ENCODE measurements at places on chromosomes 7 and 10.

- no peak for DNase-seq
These were observed 20.6 kb downstream of the PITRM1 start for GRCh38 chr10:3151889-3152565.

GRCh38 chr7:112089551-112089950 is 116.6 kb downstream of the DOCK4 start:
- DNase-seq, result no peak

- DNase-seq, result no peak
These were observed 104.7 kb upstream of the CHST15 start for GRCh38 chr10:124198125-124198501.

DNA sequence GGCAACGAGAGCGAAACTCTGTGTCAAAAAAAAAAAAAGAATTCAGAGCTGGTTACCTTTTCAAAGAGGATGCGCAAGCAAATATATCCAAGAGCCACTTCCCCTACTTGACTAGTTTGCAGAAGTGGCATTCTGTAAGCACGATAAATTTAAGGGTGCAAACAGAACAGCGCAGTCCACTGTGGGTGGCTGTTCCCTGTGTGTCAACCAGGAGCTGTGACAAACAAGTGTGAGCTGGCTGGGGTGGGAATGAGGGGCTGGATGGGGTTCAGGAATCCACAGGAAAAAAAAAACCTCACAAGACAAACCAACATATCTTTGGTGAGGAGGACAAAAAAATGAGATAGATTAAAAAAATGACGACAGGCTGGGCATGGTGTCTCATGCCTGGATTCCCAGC is 15.9 kb downstream of the GUSB start:
- no peak for DNase-seq

GRCh38 chr7:69893906-69894305 is 295.6 kb downstream of the AUTS2 start:
- DNase-seq, result no peak

GRCh38 chr10:93701866-93702209 is 554 bp downstream of the FRA10AC1 start:
- no peak for DNase-seq

DNA sequence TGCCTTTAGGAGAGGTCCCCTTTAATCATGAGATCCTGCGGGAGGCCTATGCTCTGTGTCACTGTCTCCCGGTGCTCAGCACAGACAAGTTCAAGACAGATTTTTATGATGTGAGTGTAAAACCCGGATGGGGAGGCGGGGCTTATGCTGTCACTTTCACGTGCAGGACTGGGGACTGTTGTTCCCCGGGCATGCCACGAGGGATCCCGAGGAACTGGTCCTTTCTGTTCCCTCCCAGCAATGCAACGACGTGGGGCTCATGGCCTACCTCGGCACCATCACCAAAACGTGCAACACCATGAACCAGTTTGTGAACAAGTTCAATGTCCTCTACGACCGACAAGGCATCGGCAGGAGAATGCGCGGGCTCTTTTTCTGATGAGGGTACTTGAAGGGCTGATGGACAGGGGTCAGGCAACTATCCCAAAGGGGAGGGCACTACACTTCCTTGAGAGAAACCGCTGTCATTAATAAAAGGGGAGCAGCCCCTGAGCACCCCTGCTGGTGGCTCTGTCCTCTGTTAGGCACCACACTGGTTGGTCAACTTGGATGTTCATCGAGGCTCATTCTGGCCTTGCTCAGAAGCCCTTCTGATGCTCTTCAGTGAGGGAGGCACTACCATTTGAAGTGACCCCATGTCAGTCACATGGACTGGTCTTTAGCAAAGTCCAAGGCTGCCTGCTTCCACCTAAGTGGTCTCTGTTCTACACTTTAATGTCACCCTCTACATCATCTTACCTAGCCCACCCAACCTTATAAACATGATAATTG is 2.8 kb downstream of the COPS6 start:
- DNase-seq, result no peak

DNA sequence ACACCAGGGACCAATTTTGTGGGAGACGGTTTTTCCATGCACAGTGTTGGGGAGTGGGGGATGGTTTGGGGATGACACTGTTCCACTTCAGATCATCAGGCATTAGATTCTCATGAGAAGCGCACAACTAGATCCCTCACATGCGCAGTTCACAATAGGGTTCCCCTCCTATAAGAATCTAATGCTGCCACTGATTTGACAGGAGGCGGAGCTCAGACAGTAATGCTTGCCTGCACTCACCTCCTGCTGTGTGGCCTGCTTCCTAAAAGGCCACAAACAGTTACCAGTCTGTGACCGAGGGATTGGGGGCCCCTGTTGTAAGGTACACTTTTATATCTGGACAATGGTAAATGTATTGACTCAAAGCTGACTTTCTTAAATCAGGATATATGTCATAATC is 45.6 kb upstream of the TRIL start:
- DNase-seq, result no peak

DNA sequence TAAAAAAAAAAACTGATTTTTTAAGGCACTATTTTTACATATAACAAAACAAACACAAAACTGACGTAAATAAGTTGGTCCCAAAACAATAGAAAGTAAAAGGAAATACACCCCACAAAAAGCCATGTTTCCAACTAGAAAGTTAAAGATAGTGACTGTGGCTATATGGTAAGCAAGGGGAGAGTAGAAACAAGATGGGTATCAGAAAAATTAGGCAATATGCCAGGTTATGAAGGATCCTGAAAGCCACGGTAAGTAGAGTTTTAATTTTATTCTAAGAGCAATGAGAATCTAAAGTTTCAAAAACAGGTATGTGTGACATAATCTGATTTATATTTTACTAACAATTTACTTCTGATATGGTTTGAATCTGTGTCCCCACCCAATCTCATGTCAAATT is 61.5 kb downstream of the BRAF start:
- no peak for DNase-seq

GRCh38 chr7:22204312-22204711 is 152.6 kb downstream of the RAPGEF5 start:
- DNase-seq, result no peak

- DNase-seq, result no peak
These were observed 127.7 kb downstream of the DYNC1I1 start for GRCh38 chr7:95899919-95900513.

GRCh38 chr10:127094984-127095383 is 101.4 kb downstream of the INSYN2A start:
- no peak for DNase-seq

GRCh38 chr10:60029475-60029874 is 123.1 kb upstream of the CCDC6 start:
- no peak for DNase-seq

GRCh38 chr10:105797234-105797890 is 1156.3 kb downstream of the SORCS3 start:
- peak; percentile 10 for DNase-seq

- no peak for DNase-seq
These were observed 343.3 kb downstream of the FRMD4A start for GRCh38 chr10:13987446-13987845.

GRCh38 chr7:137985253-137985896 is 16.5 kb downstream of the CREB3L2 start:
- DNase-seq, result no peak

DNA sequence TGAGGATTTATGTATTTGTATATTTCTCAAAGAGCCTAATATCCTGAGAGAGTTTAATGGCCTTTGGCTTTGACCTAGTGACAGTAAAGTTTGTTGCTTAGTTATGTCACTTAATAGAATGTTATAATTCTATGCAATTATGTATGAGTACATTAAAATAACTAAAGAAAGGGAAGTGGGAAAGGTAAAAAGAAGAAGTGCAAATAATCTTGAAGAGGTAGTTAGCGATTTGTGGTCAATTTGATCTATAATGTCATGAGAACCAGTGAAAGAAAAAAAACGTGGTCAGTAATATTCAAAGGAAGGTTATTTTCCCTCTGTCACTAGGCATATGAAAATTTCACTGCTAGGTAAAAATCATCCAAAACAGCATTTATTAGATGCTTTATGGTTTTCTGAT is 143.4 kb upstream of the LSM8 start:
- no peak for DNase-seq

DNA sequence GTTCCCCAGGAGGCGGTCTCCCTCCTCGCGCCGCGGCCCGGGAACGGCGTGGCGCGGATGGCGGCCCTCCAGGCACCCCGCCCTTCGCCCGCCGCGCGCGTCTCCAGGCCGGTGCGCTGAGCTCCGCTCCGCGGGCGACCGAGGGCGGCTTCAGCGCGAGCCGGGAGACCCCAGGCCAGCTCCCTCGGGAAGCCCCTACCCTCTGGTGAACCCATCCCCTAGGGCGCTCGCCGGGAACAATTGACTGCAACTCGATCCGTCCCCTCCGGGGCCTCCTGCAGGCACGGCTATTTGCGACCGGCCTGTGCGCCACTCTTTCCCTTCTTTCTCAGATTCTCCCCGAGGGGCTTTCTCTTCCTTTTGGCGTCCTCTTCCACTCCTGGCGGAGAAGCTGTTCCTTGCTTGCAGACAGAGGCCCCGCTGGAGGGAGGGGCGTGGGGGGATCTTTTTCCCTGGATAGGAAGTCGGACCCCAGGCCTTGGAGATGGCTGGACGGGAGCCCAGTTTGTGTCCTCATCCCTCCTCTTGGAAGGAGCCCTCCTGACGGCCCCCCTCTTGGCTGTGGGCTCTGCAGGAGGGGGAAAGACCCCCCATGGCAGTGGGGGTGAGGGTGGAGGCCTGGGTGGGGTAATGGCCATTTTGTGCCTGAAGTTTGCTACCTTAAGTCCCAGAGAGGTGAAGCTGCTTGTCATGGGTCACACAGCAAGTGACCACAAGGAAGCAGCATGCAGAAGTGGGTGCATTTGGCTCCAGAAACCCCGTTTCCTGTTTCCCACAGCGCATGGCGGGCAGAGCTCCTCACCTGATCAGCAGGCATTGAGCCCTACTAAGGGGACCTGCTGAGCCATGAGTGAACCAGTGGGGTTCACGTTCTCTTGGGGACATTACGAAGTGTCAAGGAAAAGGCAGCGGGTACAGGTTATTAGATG is 171.2 kb upstream of the TNRC18 start:
- DNase-seq, result peak; percentile 74

DNA sequence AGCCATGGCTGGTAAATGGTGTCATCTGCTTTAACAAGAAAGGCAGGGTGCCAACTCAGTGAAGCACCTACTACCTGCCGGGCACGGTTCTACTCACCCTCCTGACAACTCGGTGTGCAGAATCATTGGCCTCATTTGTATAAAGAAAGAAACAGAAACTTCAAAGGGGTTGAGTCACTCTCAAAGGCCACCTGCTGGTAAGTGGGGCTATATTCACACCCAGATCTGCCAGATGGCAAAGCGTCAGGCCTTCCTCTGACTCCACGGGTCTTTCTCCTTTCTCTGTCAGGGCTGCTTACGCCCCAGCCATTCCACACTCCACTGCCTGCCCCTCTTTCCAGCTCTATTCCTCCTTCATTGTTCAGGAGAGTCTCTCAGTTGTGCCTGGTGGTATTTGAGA is 309.2 kb downstream of the GFRA1 start:
- no peak for DNase-seq

DNA sequence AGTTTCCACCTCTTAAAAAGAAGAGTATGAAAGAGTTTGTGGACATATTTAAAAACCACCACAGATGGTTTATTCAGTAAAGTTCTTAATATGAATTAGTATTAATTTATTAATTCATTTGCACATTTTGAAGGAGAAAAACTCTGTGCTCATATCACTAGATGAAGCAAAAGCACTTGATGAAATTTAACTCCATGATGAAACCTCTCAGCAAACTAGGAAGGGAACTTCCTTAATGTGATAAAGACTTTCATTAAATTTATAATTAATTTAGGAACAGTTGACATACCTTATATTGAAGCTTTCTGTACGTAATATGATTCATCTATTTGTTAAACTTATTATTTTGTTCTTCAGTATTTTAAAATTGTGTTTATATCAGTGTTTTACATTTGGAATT is 99.4 kb downstream of the MMRN2 start:
- DNase-seq, result no peak

DNA sequence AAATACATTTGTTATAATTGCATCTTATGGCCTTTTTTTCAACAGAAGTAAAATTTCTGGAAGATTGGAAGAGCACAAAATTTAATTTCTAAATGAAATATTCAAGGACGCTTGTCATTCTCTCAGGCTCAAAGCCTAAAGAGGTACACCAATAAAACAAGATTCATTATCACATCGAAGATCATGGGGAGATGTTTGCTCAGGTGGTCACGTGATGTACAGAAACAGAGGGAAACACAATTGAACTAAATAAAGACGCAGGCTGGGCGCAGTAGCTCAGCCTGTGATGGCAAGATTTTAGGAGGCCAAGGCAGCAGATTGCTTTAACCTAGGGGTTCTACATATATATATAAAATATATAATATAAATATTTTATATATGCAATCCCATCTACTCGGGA is 37.3 kb upstream of the TMEM254 start:
- DNase-seq, result no peak

DNA sequence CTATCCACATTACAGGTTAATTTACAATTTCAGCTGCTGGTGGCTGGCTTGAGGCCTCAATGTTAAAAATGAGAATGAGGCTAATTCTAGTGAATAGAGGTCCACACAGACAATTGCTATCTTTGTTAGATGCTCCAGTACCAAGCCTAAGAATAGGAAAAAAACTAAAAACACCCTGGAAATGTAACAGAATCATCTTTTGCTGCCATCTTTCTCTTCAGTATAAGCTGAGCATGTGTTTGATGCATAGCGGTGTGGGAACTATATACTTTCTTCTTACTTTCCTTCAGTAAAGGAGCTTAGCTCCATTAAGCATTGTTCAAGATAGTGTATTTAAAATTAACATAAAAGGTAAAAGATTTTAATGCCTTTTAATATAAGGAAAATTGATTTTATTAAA is 5.6 kb downstream of the TMEM229A start:
- DNase-seq, result no peak

- DNase-seq, result peak; percentile 19
These were observed 1263.5 kb upstream of the AUTS2 start for GRCh38 chr7:68334636-68335272.

- no peak for DNase-seq
These were observed 123.7 kb downstream of the LCOR start for GRCh38 chr10:96955794-96956193.

DNA sequence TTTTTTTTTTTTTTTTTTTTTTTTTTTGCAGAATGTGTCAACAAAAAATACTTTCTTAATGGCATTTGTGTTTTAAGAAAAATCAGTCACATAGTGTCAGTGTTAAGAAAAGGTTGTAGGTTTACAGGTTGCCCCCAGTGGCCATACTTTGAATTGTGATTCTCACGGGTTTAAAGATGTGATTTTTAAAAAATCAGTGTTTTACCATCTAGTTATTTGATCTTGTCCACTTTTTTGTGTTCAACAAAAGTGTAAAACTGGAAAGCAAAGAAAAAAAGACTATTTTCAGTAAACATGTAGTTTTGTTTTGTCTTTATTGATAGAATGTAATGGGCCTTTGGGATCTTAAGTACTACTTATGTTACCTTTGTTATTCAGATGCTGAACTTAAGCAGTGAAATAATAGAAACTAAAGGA is 25.7 kb downstream of the SUV39H2 start:
- DNase-seq, result no peak

DNA sequence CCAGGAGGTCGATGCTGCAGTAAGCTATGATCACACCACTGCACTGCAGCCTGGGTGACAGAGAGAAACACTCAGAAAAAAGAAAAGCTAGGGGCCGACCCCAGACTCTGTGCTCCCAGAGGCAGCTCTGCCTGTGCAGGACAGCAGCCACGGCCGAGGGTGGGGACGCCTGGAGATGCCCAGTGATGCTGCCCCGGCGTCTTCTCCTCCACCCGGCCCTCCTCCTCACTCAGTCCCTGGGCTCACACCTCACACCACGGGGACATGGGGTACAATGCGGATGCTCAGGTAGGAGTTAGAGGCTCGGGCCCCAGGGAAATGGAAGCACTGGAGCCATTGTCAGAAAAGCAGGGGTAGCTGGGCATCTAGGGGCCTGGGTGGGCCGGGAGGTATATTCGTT is 46.3 kb upstream of the ELFN1 start:
- DNase-seq, result no peak

All from muscle of arm (tissue), 14 donors.